Body of pancreas (tissue), 4 donors: ENCODE measurements at places on chromosomes 11 and 22. TPM values are rescaled to one million over a fixed set of nuclear protein-coding genes. Genes with fewer than 3 reads are reported as not detected.

Gene IZUMO1R
- not detected for total RNA-seq

DNA sequence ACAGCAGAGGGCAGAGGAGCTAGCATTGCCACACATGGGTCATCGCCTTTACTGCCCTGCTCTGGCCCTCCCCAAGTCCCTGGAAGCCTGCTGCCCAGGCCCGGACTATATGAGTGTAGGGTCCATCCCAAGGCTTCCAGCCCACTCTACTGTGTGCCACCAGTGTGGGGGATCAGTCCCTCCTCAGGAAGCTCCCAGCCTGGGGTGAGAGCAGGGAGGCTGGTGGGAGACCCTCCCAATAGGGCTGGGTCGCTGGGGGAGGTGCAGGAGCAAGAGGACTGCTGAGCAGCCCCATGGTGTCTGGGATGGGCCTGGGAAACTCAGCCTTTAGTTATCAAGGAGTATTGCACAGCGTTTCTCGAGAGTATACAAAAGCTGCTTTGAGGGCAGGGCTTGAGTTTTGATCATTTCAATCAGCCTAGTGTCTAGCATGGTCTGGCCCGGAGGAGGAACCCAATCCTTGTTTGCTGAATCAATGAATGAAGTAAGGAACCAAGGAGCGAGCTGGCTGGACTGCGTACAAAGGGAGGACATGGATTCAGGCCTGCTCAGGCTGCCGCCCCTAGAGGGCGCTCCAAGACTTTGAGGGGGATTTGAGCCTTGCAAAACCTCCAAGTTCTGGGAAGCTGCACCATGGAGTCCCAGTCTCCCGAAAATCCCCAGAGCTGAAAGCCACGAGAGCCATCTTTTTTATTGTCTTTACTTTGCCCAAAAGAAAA, 89.0 kb upstream of the PARVA start:
- DNase-seq: peak; percentile 80

Gene DDX17
- total RNA-seq: 403 TPM

DNA sequence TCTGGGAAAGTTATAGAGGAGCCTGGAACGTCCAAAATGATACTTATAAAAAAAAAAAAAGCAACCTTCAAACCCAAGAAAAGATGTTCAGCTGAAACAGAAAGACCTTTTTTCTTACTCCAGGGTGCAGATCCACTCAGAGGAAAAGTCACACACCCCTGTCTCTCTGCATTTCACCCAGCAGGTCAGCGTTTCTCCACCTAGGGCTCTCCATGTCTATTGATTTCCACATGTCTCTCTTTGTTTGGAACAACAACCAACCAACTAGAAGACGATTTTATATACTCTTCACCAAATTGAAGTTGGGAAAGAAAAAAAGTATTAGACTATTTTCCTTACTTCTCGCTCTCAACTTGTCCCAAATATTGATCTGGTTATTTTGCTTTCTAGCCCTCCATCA, 42.2 kb upstream of the BLID start:
- DNase-seq: no peak

Gene ROBO4
- total RNA-seq: 13.2 TPM

Gene MTMR3
- 37.9 TPM for total RNA-seq

DNA sequence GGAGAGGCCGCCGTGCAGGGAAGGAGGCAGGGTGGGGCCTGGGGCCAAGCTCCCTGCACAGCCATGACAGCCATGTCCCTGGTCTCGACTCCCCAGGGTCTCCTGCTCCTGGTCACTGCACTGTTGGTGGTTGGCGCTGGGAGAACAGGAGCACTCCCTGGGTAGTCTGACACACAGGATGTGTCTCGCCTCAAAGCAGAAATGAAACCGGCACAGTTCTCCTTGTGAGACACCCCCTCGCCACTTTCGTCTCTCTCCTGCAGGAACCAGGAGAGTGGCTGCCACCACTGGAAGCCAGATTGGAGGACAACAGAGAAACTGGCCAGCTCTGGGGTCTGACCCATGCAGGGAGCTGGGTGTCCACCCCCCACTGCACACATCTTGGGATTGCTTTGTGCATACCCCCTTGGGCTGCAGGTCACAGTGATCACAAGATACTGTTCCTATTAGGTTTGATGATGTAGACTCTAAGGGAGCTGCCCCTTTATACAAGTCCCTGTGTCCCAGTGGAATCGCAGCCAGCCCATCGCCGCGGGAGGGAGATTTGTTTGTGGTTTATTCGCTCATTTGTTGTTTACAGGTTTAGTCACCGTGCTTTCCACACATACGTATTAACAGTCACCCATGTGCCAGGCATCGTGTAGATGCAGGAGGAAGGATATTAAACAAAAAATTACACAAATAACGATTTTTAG, 27.0 kb upstream of the YWHAH start:
- DNase-seq: no peak

Gene LINC01488
- not detected for total RNA-seq

DNA sequence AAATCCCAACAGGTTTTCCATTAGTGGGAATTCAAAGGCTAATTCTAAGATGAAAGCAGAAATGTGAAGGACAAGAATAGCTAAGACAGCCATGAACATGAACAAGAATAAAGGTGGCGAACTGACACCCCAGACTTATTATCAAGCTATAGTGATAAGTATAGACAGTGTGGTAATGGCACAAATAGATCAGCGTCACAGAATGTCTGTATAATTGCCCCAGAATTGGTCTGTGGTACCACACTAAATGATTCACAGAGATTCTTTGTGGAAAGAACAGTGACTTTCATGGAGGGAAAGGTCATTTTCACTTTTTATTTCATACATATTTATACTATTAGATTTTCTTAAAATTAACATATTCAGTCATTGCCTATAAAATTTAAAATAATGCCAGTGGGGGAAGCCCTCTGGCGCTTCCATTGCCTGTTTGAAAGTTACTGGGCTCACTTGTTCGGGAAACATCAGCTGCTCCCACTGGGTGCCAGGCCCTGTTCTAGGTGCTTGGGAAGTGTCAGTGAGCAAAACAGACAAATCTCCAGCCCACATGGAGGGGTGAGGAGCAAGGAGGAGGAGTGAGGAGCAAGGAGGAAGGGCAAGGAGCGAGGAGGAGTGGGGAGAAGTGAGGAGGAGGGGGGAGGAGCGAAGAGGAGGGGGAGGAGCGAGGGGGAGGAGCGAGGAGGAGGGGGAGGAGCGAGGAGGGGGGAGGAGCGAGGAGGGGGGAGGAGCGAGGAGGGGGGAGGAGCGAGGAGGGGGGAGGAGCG, 11.3 kb upstream of the NLRP6 start:
- no peak for DNase-seq

DNA sequence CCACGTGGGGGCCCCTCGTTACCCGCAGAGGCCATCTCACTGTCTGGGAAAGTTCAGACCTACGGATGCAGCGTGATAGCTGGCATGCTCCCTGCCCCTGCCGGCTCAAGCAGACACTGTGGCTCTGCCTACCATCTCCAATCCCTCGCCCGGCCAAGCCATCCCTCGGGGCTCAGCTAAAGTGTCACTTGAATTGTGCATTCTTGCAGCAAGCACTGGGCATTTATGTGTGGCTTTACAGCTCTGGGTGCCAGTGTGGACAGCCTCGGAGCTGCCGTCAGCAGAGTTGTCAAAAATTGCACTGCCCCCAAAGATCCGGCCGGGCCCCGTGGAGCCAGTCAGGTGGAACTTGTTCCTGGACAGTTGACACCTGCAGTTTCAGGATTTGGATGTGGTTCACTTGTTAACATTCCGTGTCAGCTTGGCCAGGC, 75.0 kb upstream of the FGF3 start:
- DNase-seq: no peak

DNA sequence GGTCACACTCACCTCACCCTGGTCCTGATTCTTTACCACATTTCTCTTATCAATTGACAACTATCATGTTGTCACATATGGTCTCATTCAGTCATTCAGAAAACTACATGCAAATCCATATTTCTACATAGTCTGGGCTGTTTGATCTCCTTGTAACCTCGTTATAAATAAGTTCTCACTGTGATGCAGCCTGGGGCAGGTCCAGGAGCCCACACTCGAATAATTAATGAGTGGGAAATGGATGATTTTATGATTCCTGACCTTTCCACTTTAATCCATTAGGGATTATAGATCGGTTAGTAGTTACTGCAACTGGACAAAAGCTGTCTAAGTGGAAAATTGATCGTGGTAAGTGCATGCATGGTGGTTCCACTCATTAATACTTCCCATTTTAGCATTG, 636.3 kb upstream of the TENM4 start:
- DNase-seq: no peak

DNA sequence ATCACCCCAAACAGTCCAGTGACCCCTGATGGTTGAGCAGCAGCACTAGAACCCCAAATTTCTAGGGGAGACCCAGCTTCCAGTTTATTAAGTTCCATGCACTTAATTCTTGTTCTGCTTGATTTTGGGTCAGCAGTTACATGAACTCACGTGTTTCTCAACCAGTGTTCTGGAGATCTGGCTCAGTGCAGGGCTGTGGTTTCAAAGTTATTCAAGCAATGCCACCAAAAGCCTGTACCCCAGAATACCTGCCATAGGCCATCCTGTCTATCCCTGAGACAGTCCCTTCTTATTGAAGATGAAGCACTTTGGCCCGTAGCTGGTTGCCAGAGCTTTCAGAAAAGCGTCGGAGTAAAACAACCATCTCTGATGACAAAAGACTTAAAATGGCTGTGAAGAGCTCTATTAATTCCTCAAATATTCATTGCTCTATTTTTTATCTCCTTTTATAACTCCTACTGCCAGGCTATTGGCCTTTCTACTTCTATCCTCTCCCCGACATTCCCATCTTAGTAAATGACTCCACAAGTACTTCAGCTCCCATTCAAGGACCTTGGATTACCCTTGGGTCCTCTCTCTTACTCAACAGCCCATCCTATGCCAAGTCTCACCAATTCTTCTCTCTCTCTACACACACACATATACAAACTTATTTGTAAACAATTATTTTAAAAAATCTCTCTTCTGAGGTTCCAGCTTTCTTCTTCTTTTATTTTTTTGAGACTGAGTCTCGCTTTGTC, 18.0 kb upstream of the VPREB1 start:
- DNase-seq: no peak

DNA sequence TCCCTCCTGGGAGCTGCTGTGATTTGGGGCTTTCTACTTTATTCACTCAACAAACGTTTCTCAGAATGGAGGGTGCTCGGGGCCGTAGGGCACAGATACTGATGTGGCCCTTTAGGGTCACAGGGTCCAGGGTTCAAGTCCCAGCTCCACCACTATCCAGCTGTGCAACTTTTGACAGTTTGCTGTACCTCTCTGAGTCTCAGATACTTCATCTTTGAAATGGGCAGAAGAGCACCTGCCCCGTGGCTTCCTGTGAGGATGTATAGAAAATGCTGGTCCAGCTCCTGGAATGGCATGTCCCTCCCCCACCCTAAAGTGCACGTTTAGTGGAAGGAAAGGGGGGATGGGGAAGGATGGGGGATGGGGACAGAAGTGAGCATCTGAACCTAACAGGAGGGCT, 21.9 kb upstream of the PRR5 start:
- DNase-seq: no peak

Gene MYO7A
- total RNA-seq: 10.4 TPM

GRCh38 chr22:21947040-21948014, 5.3 kb downstream of the PPM1F start:
- DNase-seq: no peak

GRCh38 chr11:61480994-61481335, 27.6 kb upstream of the LRRC10B start:
- peak; percentile 34 for DNase-seq

- DNase-seq: no peak
Observed at GRCh38 chr22:42249831-42250230, 20.6 kb downstream of the TCF20 start.

Gene C22orf42
- total RNA-seq: 4.0 TPM

Gene CD6
- total RNA-seq: 1.0 TPM

- DNase-seq: no peak
Observed at GRCh38 chr11:14022251-14022650, 59.7 kb downstream of the SPON1 start.
